ENCODE measurements at places on chromosomes 1 and 21.

DNA sequence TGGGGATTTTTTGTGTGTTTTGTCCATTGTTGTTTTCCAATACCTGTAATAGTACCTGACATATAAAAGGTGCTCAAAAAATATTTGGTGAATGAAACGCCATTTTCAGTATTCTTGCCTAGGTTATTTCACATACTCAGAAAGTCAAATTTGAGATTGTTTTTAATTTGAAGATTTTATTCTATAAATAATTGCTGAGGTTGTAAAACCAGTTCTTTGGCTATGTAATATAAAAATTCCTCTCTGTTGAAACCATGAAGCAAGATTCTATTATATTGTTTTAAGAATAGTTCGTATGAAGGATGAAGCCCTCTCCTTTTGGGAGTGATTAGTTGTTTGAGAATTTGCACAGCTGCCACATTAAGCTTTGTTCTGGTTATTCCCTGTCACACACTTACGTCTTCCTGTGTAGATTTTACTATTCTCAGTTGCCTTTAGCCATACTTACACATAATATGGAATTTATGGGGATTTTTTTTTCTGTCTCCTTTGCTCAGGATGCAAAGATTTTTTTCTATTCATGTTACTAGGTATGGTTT, 60.2 kb upstream of the MPC2 start:
- DNase-seq = no peak

DNA sequence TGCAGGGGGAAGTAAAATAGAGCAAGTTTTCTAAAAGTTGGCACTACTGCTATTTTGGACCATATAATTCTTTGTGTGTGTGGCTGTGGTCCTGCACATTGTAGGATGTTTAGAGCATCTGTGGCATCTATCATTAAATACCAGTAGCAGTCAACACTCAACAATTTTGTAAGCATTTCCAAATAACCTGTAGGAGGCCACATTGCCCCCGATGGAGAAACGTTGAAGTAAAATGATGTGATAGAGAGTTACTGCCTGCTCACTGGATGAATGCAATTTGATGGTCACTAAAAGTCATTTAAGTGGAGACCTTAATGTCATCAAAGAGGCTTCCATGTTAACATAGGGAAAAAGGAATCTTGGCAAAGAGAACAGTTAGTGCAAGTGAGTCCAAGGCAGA, 560.8 kb downstream of the NEGR1 start:
- no peak for DNase-seq

GRCh38 chr1:112788054-112788453, 72.9 kb upstream of the PPM1J start:
- no peak for DNase-seq

DNA sequence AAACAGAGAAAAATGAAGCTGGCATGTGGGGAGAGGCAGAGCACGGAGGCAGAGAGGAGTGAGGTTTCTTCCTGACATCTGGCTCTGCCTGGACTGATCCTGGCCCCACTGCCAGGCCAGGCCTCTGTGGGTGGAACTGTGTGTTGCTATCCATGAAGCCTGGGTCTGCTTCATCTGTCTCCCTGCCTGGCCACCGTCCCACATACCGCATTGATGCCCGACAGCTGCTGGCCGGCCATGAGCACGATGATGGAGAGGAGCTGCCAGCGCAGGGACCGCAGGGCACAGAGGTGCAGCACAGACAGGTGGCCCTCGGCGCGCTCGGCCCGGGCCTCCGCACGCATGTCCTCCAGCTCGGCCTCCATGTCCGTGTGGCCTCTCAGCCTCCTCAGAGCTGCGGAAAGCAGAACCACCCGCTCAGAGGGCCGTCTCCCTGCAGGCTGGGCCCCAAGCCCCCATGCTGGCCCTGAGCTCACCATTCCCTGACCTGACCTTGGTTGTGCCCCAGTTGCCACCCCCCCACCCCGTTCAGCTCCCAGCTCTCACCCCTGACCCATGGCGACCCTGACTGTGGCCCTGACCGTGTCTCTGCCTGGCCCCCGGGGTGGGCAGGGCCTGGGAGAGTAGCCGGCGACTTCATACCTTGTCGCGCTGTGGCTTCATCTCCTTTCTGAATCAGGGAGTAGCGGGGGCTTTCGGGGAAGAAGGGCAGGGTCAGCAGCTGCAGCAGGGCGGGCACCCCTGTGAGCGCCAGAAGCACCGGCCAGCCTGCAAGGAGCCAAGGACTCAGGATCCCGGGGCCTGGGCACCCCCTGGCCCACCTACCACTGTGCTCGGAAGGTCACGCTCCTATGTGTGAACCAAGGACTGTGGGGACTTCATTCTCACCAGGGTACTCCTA, 11.5 kb downstream of the SLC2A7 start:
- DNase-seq = peak; percentile 77

DNA sequence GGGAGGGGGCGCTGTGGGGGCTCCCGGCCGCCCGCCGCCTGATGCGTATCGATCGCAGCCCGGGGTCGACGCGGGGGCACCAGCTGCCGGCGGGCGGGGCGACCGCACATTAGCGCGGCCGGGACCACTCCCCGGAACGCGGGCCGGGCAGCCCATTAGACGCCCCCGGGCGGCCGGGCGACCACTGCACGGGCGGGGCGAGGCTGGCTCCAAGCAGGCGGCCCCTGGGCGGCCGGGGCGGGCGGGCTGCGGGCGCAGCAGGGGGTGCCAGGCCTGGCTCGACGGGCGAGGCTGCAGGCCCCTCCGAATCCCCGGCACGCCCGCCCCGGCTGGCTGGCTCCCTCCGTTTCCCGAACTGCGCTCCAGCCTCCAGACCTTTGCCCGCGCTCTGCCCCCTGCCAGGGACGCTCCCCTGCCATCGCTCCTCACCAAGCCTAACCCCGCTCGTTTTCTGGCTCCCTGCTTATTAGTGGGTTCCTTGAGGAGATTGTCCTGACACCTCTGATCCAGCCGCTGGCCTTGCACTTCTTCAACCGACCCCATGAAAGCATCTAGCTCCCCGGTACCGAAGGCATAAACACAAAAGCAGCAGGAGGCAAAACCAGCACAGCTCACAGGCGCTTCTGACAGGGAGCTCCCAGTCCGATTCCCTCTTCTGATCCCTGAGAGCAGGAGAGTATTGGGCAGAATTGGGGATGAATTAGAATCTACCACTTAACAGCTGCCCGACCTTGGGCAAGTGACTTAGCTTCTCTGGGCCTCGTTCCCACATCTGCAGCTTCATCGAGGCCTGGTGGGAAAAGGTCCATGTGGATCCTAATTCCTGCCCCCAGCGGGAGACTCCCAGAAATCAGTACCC, 92.6 kb upstream of the CASZ1 start:
- no peak for DNase-seq

DNA sequence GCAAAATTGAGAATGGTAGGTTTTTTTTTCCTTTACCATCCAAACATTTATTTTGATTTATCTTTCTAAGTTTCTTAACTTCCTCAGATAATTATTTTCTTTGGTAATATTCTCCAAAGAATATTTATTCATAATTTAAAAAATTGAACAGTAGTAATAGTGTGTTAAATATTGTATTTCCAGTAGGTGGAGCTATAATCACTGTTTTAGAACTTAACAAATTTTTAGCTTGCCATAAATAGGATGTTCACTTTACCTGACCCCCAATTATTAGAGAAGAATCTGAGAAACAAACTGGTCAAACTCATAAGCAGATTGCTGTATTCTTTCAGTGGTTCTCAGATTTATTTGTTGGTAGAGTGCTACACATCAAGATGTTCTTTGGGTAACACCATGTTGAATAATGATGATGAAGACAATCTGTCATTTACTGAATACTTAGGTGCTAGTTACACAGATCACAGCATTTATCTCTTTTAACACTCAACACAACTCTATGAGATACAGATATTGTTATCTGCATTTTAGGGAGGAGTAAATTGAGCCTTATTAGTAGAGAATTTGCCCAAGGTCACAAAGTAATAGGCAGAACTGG, 82.4 kb upstream of the GPR88 start:
- no peak for DNase-seq

DNA sequence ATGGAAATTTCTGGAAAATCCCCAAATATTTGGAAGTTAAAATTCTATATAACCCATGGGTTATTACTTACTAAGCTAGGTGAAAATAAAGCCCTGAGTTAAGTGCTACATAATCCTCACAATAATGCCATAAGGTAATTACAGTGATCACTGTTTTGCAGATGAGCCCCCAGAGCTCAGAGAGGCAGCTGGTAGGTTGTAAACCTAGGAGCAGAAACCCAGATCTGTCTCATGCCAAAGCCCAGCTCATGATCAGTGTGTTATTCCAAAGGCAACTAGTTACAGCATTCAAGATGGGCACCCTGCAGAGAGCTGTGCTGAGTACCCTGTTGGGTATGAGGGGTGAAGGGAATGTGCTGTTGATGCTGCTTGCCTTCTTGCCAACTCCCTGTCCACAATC, 10.8 kb upstream of the MYOG start:
- DNase-seq = no peak

Measured in left forelimb (tissue), 1 donor.